ENCODE measurements at places on chromosomes 6 and 20.

DNA sequence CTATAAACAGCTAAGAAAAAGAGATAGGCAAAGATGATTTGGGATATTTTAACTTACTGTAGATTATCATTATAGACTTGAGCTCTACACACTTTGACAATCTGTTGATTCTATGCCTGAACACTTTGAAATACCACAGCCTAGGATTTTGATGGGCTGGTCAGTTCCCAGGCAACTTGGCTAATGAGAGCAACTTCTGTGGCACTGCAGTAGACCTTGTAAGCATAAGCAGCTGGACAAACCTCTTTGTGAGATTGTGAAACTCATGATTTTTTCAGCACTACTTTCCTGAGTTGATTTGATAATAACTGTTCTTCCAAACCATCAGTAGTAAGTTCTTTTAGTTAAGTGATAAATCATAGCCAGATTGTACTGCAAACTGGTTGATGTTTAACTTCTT, 27.1 kb upstream of the ELOVL5 start:
- no peak for DNase-seq

- no peak for DNase-seq
These were observed 16.4 kb downstream of the FAXC start for GRCh38 chr6:99333068-99333467.

DNA sequence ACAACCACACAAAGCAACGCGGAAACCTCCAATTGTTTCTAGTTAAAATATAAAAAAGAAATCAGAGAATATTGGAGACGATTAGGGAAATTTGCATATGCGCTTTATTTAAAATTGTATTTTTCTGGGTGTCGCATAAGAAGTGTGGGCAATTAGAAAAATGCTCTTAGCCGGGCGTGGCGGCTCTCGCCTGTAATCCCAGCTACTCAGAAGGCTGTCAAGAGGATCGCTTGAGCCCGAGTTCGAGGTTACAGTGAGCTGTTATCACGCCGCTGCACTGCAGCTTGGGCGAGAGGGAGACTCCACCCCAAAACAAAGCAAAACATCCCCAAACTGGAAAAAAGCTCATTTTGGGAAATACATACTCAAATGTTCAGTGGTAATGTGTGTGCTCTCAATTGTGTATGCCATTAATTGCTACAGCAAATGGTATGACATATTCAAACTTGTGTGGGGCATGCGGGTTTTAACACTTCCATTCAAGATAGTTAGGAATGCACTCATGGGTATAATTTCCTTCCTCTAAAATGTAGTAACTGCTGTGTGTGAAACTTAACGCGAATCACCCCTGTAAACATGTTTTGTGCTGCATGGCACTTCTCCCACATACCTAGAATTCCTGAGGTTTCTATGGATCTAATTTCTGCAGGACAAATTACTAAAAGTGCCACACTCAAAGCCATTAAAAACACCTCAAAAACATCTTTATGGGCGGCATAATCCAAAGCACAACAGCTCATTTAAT, 54.7 kb upstream of the HFE start:
- peak; percentile 91 for DNase-seq

GRCh38 chr20:62550087-62550632, 74.4 kb upstream of the GATA5 start:
- DNase-seq = no peak

Data from NAMALWA (cell line).